ENCODE measurements at places on chromosomes 6 and 20.

DNA sequence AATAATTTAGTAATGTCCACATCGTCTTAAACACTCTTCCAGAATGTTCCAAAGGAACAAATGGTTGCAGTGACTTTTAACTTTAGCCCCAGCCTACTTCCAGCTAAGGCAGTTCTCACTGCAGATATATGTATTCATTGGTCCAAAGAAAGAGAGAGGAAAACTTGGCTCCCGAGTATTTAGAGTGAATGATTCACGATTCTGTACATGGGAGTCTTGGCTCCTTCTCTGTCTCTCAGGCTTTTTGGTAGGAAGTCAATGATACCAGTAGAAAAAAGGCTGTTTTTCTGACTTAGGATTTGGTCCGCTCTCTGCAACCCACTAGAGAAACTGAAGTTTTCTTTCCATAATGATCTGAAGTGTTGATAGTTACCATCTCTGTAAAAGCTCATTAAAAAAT is 38.6 kb downstream of the E2F3 start:
- DNase-seq, result no peak

DNA sequence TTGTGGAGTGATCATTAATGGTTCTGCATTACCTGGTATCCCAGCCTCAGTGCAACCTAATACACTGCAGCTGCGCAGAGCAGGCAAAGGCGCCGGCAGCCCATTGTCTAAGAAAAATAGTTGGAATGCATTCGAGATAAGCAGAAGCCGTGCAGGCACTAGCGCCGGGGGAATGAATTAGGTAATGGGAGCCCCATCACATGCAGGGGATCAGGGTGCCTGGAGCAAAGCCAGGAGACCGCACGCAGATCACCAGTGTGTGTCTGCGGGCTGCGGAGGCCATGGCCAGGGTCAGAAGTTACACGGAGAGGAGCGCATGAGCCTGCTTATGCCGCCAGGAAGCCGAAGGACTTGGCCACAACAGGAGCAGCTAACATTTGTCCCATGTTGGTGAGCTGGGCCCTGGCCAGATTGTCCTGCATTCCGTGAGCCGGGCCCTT is 156.8 kb downstream of the DLL1 start:
- peak; percentile 31 for DNase-seq

GRCh38 chr6:99614430-99615186 is 8.0 kb downstream of the PRDM13 start:
- DNase-seq, result no peak

DNA sequence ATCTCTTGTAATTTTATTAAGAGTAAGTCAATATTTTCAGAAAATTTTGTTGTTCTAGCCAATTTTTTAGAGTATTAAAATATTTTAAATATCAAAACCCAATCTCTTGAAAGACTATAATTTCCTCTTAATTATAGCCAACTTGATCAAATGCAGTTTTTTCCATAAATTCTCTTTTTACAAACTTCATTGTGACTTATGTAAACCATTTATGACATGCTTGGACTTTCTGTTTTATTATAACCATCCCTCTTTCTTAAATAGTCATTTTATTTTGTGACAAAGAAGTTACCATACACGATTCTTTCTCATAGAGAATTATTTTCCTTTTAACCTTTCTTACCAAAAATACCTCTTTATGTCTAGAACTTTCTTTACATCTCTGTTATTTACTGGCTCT is 1075.5 kb downstream of the KHDRBS2 start:
- DNase-seq, result no peak

DNA sequence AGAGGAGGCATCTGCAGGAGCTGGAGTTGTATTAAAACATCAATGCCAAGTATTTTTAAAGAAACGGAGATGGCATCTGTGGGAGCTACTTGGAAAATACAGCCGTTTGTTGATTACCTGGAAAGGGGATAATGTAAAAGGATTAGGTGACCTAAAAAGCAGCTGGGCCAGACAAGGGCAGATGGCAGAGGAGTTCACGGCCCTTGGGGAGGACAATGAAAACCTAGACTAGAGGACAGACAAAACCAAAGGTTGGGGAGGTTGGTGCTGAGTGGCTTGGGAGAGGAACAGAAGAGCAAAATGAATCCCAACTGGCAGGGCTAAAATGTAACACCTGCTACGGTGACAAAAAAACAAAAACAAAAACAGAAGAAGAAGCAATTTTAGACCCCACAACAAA is 260.5 kb upstream of the JARID2 start:
- no peak for DNase-seq

DNA sequence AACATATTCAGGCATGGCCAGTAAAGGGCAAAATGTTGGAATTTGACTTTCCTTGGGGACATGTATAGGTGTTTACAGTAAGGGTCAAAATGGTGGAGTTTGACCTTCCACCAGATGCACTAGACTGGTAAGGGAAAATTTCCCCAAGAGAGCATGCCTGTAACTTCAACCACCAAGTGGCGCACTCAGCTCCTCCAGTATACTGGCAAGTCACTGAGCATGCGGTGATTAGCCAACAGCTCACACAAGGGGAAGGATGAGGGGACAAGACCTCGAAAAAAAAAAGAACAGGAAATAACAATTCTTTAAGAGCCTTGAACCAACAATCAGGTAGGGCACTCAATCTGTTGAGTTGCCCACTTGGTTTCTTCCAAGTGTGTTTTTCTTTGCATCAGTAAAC is 140.9 kb downstream of the EYS start:
- DNase-seq, result no peak

DNA sequence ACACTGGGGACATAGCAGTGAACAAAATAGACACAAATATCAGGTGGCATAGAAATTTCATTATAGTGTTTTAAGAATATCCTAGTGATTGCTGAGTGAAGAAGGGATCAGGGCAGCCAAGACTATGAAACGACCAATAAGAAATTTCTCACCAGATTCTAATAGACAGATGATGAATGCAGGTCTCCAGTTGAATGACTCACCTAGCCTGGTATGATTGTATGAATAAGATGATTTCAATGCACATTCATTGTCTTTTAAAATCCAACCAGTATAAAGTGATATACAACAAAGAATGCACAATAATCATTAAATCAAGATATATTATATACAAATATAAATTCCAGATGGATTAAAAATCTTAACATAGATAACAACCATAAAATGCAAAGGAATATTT is 124.5 kb upstream of the TENT5A start:
- DNase-seq, result no peak

- no peak for DNase-seq
These were observed 45.7 kb downstream of the HBS1L start for GRCh38 chr6:135008941-135009290.

DNA sequence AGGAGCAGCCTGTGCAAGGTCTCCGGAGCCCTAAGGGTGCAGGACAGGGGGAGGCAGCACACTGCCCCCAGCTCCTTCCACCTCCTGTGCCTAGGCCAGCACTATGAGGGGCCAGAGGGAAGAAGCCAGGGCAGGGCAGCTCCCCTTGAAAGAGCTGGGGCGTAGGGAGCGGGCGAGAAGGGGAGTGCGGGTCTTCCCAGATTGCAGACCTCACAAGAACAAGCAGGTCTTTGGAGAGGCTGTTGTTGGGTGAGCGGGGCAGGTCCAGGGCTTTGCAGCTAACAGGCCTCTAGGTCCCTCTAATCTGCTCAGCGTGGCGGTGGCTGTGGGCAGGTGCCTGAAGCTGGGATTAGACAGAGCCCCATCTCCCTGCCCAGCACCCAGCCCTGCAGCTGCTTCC is 22.4 kb upstream of the CST1 start:
- no peak for DNase-seq

GRCh38 chr20:58116505-58116904 is 111.9 kb downstream of the ANKRD60 start:
- DNase-seq, result no peak

- no peak for DNase-seq
These were observed 405.9 kb upstream of the BTBD3 start for GRCh38 chr20:11511821-11512220.

GRCh38 chr6:16818992-16819626 is 57.8 kb upstream of the ATXN1 start:
- no peak for DNase-seq

DNA sequence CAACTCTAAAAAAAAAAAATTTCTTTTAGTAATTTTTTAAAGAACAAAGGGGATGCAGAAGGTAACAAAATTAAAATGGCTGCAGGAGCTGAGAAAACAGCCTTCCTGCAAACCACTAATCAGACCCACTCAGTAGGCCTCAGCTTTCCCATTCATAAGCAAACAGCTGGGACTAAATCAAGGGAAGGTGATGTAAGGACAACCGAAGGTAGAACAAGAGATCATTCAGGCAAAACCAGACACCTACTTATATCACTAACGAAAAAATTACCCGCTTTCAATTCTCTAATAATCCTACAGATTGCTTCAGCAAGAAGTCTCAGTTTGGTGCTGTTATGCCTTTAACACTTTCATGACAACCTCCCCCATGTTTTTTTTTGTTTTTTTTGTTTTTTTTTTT is 124.0 kb downstream of the ZMYND8 start:
- DNase-seq, result no peak

DNA sequence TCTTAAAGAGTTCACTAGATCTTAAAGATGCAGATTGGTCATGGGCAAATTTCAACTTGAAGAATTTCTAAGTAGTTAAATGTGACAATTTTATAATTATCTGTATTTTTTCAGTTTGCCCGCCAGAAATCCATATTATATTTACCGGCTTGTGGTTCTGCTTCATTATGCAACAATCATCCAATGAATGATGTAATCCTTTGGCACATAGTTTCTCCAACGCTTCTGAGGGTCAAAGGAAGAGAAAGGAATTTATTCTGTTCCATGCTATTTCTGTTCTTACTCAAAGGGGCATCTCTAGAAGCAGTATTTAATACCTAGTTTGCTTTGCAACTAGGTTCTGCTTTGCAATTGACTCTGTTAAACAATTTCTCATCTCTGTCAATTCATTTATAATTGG is 359.3 kb upstream of the PLCB4 start:
- no peak for DNase-seq

DNA sequence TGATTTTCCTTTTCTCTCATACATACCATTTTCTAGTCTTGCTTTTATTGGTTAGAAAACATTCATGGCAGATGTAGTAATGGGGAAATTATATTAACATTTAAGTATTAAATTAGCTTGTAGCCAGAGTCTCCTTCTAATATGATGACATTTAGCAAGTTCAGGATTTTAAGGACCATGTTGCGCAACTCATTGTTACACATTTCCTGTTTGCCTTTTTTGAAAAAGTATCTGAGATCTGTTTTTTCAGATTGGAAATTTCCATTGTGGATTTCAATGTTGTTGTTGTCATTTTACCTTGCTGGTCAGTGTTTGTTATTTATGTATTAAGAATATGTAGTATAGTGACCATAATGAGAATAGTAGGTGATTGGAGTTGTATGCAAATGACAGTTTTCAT is 38.7 kb downstream of the CDKAL1 start:
- no peak for DNase-seq

All from neuronal stem cell (in vitro differentiated cells).